ENCODE measurements at places on chromosomes 2 and 18. TPM values are rescaled to one million over a fixed set of nuclear protein-coding genes. Genes with fewer than 3 reads are reported as not detected.

GRCh38 chr2:18824325-18824790 is 235.0 kb upstream of the NT5C1B start:
- no peak for DNase-seq

GRCh38 chr2:24083567-24084385 is 858 bp downstream of the TP53I3 start:
- peak; percentile 69 for DNase-seq

DNA sequence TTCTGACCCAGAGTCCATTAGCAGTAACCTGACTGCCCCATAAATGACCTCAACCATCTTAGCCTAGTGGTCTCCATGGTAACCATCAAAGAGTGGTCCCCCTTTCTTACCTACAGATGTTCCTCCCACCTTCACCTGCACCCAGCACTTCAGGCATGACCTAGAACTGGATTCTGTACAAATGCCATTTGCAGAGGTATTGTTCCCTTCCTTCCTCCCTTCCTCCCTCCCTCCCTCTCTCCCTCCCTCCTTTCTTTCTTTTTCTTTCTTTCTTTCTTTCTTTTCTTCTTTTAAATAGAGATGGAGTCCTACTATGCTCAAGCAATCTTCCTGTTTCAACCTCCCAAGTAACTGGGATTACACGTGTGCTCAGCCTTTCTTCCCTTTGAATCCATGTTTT is 114.6 kb upstream of the SLC1A4 start:
- no peak for DNase-seq

GRCh38 chr2:201746551-201746950 is 34.2 kb downstream of the ALS2 start:
- DNase-seq: no peak

GRCh38 chr2:204657024-204657423 is 111.7 kb downstream of the PARD3B start:
- no peak for DNase-seq

DNA sequence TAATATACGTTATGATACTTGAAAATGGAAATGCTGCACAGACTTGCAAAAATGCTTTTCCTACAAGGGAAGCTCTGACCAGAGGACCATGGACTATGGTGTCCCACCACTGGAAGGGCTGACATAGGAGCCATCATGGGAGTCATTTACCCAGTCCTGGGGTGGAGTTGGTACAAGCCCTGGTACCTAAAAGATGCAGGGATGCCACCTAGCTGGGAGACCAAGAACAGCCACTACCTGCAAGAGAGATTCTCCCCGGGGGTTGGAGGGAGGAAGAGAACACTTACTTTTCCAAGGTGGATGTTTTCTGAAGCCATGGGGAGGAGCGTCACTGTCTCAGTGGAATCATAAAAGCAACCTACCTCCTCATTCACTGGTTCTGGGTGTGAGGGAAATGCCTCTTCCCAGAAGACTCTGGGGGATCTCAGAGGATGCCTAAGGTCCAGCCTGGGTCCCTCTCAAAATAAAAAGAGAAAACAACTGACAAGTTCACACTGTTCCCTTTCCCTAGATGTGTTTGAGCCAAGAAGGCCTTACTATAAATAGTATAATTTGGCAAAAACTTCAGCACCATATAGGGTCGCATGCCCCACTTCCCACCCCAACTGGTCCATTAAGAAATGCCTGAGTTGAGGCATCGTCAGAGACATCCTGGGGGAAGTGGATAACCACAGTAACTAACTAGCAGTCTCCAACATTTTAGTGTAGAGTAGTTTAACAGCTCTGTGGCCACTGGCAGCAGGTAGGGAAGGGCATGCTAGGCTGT is 39.9 kb downstream of the REEP1 start:
- DNase-seq: no peak

- no peak for DNase-seq
Observed at GRCh38 chr2:37568565-37568964, 102.9 kb downstream of the CDC42EP3 start.

GRCh38 chr2:106542746-106543359 is 55.7 kb downstream of the CD8B2 start:
- peak; percentile 73 for DNase-seq

DNA sequence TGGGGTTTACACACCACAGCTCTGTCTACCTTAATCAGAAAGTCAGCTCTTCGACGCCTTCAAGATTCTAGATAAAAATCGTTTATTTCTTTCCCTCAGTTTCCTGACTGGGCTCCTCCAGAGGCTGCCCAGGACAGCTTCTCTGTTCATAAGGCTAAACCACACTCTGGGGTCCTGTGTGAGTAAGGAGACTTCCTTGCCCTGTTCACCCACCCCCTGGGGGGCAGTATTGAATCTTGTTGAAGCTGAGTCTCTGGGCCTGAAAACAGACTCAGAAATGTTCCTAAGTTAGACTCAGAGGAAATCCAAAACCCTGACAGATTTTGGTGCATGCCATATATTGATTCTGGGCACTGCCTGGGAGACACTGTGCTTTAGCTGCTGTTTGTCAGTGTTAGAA is 43.0 kb downstream of the G6PC2 start:
- DNase-seq: no peak

DNA sequence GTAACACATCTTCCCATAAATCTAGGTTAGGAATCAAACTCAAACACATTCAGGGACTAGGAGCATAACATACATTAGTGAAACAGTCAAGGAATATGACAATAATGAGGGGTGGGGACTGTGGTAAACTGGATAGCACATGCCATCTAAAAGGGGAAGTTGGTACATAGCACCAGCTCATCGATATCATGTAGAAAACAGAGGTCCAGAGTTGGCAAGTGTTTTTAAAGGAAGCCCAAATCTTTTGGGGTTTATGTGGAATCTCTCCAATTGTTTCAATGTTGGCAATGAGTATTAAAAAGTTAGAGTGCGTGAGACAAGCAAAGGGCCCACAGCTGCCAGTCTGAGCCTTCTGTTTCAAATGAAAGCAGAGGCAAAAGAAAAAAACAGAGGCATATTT is 24.4 kb downstream of the KLF7 start:
- no peak for DNase-seq

Gene NEURL3
- polyA plus RNA-seq: 5.1 TPM

Data from right renal pelvis (tissue), 4 donors.